ENCODE measurements at places on chromosomes 7 and 10.

DNA sequence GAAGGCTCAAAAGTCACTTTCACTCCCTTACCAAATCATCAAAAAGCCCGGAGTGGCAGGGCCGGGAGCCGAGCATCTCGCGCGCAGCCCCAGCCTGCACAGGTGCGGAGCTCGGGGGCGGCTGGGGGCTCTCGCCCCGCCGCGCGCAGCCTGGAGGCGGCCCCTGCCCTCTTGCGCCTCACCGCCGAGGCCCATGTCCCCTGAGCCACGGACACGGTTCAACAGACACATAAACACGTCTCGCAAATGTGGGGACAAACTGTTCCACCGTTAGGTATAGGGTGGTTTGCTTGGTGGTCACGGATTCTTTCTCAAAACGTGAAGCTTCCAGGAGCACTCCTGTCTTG, 700 bp downstream of the GSAP start:
- DNase-seq = peak; percentile 40

GRCh38 chr10:61793760-61794703, 107.5 kb upstream of the ARID5B start:
- no peak for DNase-seq

- no peak for DNase-seq
Observed at GRCh38 chr7:99938296-99938695, 8.9 kb upstream of the GJC3 start.

- DNase-seq = no peak
Observed at GRCh38 chr7:78329001-78329655, 530.6 kb downstream of the PHTF2 start.

- DNase-seq = no peak
Observed at GRCh38 chr7:70926666-70927065, 205.3 kb upstream of the GALNT17 start.

GRCh38 chr10:109934958-109935793, 11.9 kb upstream of the XPNPEP1 start:
- no peak for DNase-seq

- no peak for DNase-seq
Observed at GRCh38 chr10:68598978-68599770, 39.0 kb downstream of the TET1 start.

GRCh38 chr10:82742478-82742877, 867.5 kb downstream of the NRG3 start:
- DNase-seq = no peak

Data from GM12892 (cell line).